ENCODE measurements at places on chromosomes 1 and 21.

- no peak for DNase-seq
Measured at GRCh38 chr1:15525050-15526020, 1.3 kb upstream of the DNAJC16 start.

- no peak for DNase-seq
Measured at GRCh38 chr1:240869071-240869470, 257.1 kb upstream of the GREM2 start.

- DNase-seq = no peak
Measured at GRCh38 chr1:231091831-231092301, 51.8 kb upstream of the FAM89A start.

GRCh38 chr1:33972676-33973395, 109.0 kb downstream of the HMGB4 start:
- no peak for DNase-seq

DNA sequence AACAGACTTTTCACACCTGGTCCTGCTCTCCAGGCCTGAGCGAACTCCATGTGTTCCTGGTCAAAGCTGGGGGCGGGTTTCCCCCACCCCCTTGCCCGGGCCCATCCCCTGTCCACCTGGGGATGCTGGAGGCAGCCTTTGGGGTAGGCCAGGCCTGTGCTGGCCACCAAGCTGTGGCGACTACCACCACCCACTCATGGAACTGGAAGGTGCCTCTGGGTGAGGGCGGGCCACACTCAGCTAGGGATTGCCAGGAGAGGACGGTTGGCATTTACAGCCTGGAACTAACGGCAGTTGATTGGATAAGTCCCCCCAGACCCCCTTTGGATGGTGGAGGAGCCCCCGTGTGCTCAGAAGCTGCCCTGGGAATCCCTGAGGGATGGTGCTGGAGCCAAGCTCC, 7.9 kb downstream of the S100B start:
- no peak for DNase-seq
